ENCODE measurements at places on chromosomes 7 and 10.

DNA sequence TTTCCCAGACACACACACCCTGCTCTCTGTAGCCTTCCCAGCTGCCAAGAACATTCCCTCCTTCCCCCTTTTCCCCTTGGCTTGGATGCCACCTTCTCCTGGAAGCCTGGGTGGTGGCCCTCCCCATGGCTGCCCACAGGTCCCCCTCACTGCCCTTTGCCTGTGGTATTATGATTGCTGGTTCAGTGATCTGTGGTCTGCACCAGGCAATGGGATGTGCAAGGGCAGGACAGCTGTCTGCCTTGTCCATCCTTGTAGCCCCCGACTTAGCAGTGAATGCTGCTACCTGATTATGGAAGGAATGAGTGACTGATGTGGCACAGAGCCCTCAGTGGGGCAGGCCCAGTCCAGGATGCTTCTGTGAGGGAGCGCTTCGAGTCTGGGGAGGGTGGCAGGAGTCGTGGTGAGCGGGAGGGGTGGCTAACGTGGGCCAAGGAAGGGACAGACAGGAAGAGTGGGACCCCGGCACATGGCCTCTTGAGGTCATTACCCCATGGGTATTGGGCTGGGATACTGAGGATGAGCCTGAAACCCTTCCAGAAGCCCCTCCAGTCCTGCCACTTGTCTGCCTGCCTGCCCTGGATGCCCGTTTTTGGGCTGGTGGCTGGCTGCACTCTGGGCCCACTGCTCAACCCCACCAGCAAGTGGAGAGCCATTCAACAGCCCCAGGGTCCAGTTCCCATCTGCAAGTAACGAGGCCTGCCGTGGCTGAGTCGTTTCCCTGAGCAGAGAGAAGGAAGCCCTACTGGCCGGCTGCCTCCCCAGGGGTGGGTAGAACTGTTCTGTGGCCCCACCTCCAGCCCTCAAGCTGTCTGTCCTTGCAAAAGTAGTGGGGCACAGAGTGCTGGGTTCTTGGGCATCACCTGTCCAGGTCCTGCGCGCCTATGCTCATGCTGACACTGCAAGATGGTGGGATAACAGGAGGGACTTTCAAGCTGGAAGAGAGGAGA lies 8.8 kb downstream of the CHST3 start:
- no peak for DNase-seq

- DNase-seq = peak; percentile 90
Measured at GRCh38 chr10:119517235-119518141, 25.0 kb downstream of the RGS10 start.

DNA sequence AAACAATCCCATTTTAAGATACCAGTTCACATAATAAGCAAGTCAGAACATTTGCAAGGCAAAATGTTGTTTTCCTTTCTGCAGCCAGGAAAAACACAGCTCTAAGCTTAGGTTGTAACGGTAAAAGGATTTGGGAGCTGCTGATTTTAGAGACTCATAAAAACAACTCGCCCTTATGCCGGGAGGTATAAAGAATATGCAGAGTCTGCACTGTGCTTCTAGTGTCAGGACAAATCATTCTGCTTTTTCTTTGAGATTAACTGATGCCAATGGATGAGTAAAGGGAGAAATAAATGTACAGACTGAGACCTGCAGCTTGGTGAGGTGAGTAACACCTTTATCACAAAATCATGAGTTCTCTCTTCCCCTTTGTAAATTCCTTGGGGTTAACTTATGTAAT lies 2.0 kb upstream of the SFR1 start:
- DNase-seq = no peak

DNA sequence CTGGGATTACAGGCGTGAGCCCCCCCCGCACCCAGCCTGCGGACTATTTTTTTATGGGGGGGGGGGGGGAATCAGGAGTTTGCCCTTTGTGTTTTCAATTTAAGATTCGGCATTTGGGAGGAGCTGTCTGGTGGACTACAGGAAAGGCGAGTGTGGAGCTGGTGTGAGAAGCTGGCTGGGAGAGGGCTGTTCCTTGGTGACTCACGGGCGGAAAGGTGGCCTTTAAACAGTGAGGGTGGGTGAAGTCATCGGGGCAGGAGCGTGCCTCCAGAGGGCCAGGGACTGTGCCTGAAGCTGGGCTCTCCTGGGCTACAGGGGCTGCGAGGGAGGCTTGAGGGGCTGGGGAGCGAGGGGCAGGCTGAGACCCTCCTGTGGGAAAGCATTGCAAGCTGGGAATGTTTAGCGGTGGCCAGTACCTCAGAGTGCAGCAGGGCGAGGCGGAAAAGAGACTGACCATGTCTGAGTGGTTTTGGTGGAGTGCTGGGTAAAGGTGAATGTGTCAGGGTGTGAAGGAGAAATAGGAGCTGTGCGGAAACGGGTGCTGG lies 39.7 kb upstream of the ZNF32 start:
- no peak for DNase-seq

GRCh38 chr10:30868611-30869010 lies 163.1 kb downstream of the ZNF438 start:
- DNase-seq = no peak

- DNase-seq = no peak
Measured at GRCh38 chr10:69090685-69091084, 2.8 kb downstream of the SRGN start.

DNA sequence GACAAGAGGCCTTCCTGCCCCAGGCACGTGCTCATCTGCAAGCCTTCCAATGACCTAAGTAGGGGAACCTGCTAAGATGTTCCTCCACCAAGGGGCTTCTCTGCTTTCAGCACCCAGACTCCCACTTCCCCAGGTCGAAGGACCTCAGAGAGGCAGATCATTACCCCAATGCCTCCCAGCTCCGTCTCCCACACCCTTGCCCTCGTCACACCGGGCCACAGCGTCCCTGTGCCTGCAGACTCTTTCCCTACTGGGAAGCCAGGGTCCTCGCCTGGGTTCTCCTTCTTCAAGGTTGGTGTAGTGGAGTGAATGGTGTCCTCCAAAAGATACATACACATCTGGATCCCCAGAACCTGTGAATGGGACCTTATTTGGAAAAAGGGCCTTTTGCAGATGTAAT lies 151.9 kb downstream of the UBE2H start:
- DNase-seq = no peak

DNA sequence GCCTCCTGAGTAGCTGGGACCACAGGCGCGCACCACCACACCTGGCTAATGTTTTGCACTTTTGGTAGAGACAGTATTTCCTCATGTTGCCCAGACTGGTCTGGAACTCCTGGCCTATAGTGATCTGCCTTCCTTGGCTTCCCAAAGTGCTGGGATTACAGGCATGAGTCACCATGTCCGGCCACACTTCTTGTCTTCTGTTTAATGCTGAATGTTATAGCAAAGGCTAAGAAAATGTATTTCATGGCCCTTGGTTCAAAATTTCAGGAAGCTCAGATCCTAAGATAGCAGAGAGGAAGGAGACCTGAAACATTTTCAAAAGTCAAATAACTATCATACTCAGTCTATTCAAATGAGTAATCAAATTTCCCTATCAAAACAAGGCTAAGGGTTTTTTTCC lies 229.6 kb downstream of the BAMBI start:
- DNase-seq = no peak

- DNase-seq = no peak
Measured at GRCh38 chr7:97270280-97270679, 152.8 kb downstream of the SDHAF3 start.

DNA sequence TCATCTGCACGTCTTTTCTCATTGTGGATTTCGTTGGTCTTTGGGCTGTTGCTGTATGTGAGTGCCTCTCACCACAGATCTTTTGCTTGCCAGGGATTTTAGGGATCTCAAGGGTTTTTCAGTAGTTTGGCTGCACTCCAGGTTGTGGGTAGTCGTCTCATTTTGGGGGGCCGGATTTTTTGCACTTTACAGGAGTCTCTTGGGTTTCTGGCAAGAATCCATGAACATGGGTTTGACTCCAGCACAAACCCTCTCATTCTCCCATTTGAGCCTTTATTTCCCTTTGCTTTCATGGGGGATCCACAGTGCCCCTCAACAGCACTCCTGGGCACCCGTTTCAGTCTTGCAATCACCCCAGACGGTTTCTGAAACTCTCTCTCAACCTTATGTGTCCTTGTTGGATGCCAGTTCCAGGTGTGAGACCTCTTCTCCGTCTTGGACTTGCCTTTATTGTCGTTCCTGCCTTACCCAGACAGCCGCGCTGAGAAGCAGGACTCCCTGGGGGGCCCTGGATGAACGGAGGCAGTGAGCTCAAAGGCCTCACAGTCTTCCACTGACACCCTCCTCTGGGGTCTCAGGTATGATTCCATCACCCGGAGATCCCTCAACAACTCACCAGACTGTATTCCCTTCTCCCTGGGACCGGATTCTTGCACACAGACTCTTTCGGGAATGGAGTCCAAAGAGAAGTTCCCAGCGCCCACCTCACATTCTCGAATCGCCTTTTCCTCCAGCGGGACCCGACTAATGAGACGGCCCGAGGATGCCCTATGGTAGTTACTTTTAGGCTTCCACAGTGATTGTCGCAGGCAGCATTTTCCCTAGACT lies 18.8 kb upstream of the ZNF273 start:
- no peak for DNase-seq

DNA sequence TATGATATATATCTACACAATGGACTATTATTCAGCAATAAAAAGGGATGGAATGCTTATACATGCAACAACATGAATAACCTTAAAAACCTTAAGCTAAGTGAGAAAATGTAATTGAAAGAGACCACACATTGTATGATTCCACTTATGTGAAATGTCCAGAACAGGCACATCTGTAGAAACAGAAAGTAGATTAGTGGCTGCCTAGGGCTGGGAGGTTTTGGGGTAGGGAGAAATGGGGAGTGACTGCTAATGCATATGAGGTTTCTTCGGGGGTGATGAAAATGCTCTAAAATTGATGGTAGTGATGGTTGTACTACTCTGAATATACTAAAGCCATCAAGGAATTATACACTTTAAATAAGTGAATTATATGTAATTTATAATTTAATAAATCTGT lies 14.7 kb downstream of the SLC16A9 start:
- no peak for DNase-seq

DNA sequence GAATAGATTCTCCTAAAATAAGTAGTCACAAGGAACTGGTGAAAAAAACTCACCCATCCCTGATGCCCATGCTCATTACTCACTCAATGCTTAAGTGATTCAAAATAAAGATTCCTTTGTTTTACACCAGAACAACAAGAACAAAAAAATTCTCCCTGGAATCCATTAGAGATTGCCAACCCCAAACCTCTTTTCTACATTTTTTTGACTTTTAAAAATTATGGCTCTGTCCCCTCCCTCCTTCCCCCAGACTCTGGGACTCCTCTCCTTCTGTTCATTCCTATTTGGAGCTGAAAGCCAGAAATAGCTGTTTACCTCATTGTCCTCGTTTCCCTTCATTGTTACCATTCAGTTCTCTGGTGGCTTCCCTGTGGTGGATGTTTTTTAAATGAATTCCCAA lies 63.2 kb upstream of the FHIP2A start:
- DNase-seq = no peak

Measured in hematopoietic multipotent progenitor cell treated with erythropoietin and hydrocortisone succinate and interleukin-3 and kit ligand, for 4 days (in vitro differentiated cells).